ENCODE measurements at places on chromosomes 5 and 9.

DNA sequence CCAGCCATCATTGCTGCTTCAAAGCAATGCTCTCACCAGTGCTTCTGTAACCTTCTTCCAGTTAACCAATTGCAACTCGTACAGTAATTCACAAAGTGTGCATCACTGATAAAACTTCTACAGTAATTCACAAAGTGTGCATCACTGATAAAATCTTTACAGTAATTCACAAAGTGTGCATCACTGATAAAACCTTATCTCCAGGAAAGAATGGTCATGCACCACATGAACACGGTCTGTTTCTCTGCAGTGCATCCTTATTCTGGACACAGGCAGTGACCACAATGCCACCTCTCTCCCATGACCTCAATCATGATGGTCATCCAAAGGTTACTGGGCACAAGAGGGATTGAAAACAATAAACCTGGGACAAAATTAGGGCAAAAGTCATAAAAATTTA is 153.6 kb downstream of the TSSK1B start:
- DNase-seq: no peak

GRCh38 chr5:133713751-133714150 is 101.4 kb upstream of the FSTL4 start:
- no peak for DNase-seq

DNA sequence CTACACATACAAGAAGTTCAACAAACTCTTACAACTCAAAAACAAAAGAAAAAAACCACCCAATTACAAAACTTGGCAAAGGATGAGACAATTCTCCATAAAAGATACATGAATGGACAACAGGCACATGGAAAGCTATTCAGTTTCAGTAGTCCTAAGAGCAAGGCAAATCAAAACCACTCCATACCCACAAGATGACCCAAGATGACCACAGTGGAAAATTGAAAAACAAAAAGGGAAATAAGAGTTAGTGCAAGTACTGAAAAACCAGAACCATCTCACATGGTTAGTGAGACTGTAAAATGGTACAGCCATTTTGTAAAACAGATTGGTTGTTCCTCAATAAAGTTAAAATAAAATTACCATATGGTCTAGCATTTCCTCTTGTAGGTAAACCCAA is 287.1 kb upstream of the CDH9 start:
- no peak for DNase-seq

- DNase-seq: no peak
Measured at GRCh38 chr9:15469406-15469805, 41.4 kb downstream of the PSIP1 start.

DNA sequence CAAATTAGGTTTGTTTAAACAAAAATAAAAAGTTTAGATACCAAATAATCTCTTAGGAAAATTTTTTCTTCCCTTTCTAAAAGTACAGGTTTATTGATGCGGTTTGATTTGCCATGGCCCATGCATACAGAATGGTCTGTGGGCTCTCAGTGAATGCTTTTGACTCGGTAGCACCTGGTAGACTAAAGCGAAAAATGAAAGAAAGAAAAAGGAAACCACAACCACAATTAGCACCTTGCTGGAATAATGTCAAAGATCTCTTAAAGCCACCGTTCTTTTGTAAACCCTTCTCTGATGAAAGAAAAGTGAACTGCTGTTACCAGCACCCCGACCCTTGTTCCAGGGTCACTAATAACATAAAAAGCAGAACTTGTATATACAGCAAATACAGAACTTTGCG is 157.9 kb downstream of the NFIB start:
- DNase-seq: no peak

DNA sequence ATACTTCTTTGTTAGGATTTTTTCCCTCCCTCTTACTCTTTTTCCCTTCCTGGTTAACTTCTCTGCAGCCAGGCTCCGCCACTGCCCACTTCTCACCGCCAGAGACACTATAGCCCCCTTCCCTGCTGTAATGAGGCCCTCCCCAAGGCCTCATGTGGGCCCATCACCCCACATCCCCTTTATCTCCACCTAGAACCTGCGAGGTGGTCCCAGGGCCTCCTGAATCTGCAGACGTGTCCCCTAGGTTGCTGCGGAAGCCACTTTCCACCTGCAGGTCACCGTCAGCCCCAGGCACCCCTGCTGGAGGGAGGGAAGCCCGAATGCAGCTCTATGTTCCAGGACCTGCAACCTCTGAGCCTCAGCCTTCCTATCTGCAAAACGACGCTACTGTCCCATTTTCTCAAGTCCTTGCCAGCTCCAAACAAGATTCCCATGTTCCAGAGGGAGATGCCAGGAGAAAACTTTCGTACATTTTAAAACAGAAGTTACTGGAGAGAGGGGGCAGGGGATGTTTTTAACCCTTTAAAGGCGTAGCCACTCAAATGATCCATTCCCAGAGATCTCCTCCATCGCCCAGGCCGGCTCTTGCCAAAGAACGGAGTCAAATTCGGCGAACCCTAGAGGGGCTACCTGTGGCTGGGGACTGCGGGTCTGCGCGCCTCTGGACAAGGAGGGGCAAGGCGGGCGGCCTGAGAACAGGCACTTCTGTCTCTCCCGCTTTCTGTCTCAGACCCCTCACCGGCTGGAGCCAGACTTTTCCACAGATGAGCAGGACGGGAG is 929 bp downstream of the SH3PXD2B start:
- no peak for DNase-seq

- DNase-seq: no peak
Measured at GRCh38 chr5:151451626-151452520, 4.5 kb downstream of the SLC36A1 start.

DNA sequence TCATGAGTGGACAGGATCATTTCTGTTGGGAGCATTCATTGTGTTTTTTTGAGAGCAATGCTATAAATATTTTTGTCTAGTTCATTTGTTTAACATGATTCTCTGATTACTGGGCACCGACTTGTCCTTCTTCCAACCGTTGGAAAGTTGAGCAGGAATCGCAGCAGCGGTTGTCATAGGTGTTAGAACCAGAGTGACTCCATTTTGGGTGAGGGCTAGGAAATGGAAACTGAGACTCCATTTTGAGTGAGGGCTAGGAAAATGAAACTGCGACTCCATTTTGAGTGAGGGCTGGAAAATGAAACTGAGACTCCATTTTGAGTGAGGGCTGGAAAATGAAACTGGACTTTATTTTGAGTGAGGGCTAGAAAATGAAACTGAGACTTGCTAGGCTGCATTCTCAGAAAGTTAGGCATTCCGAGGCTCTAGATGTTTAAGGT is 100.6 kb downstream of the ICE1 start:
- no peak for DNase-seq

- no peak for DNase-seq
Measured at GRCh38 chr5:173909199-173909598, 21.1 kb downstream of the CPEB4 start.

DNA sequence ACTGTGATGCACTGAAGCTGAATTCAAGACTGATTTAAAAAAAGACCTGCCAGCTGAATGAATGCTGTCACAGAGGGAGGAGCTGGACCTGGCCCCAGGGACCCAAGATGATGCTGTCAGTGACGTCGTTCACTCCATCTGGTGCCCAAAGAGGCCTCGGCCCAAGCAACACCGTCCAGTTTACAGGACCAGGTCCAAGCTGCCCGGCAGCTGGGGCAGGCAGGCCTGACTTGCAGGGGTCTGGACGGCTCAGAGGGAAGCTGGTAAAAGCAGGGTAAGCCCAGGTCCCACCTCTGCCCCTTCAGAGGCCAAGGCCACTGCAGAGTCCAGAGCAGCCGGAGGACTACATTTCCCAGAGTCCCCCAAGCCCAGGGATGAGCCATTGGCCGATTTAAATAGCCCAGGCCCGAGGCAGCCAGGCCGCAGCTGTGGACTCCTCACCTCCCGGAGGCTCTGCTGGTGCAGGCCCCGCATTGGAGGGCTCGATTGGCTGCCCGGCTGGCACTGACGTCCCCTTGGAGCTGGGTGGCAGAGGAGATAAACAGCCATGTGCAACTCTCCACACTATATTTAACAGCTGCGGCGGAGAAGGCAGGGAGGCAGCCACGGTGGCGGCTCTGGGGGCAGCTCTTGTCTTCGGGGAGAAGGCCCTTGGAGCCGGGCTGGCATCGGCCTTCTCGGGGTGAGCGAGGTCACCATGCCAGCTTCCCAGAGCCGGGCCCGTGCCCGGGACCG is at the start of gene PLPP7:
Gene PLPP7 (plus strand): TSS at position 423 of the 735 bp plus-strand sequence. CDS start 275 bp downstream, at position 698.
- peak; percentile 92 for DNase-seq

DNA sequence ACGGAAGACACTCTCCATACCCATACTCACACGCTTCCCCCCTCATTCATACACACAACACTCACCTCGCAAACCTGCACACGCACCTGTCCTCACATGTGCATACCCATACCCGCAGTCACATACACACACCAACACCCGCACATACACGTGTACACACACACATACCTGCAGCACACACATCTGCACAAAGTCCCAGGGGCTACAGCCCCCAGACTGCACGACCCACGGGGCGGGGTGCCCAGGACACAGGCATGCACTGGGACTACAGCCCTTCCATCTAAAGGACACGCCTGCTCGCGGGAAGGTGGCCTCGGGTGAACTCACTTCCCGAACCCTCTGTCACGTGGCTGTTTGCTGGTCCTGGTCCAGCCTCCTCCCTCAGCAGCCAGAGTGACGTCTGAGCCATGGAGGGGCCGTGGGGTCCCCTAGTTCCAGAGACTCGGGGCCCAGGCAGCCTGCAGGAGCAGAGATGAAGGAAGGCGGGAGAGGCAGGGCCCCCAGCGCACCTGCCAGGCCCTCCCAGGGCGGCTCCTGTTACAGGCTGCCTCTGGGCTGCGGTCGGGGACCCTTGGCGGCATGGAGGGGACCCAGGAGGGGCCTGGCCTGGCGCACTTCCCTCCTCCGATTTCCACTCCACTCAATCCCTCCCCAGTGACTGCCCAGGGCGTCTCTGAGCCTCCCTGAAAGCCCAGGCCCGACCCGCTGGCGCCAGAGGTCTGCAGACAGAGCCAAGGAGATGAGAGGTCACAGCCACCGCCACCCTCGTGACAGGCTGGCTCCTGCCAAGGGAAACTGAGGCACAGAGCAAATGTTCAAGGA is 8.1 kb downstream of the SLC12A7 start:
- DNase-seq: no peak

- DNase-seq: no peak
Measured at GRCh38 chr5:21574438-21574837, 1278.7 kb downstream of the CDH12 start.

DNA sequence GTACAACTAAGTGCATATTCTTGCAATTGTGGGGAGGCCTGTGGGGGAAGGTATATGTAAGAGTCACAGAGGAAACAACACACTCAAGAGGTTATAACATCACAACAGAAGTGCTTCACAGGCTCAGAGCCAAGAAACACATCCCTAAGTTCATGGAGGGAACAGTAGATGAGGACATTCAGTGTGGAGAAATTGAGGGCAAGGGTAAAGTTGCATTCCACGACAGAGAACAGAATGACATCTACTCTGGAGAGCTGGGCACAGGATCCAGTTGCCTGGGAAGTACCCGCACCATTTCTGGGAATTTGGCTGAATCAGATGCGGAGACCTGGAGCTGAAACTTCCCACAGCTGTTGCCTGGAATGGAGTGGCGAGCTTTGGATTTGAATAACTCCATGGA is 197.2 kb downstream of the NXNL2 start:
- DNase-seq: no peak

- DNase-seq: no peak
Measured at GRCh38 chr9:94140418-94140780, 56.1 kb downstream of the PTPDC1 start.

DNA sequence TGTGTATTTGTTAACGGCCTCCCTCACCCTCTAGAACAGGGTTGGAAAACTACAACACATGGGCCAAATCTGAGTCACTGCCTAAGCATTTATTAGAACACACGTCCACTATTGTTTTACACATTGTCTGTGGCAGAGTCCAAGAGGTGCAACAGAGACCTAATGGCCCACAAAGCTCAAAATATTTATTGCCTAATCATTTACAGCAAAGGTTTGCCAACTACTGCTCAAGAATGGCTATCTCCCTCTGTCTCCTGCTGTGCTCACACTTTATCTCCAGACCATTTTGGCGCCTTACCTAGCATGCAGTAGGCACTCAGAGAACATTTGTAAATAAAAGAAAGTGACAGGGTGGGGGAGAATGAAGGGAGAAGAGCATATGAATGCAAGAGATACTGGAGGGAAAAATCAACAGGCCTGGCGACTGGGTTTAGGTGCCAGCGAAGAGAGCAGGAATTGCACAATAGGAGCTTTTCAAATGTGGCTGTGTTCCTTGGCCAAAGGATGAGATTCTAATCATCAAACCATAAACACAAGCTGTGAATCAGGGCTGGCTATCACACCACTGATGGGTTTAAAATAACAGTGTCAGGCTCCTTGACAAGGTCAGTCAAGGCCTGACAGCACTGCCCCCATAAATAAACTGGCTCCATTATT is 80.3 kb downstream of the EPB41L4A start:
- no peak for DNase-seq

DNA sequence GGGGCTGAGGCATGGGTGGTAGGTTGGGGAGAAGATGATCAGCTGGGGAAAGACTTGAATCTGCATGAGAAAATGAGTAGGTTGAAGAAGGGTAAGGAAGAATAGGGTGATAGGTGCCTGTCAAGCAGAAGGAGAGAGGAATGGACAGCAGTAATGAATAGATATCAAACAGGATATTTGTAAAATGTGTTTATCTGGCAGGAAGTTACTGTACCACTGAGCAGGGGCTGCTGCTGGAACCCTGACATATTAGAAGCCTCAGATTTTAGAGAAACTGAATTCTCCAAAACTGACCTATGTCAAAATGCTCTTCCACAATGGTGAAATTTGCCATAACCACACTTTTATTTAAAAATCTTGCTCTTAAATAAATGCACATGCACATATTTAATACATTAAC is 41.0 kb downstream of the CCDC192 start:
- no peak for DNase-seq

- no peak for DNase-seq
Measured at GRCh38 chr5:41967401-41967800, 42.3 kb downstream of the FBXO4 start.

DNA sequence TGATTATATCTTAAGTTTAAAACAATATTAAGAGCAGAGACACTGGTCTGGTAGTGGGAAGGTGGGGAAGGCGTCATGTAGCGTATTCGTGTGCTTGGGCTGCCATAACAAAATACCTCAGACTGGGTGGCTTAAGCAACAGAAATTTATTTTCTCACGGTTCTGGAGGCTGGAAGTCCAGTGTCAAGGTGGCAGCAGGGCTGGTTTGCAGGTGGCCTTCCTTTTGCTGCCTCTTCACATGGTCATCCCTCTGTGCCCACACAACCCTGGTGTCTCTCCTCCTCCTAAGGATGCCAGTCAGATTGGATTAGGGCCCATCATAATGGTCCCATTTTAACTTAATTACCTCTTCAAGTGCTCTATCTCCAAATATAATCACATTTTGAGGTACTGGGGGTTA is 9.6 kb downstream of the IL31RA start:
- no peak for DNase-seq

DNA sequence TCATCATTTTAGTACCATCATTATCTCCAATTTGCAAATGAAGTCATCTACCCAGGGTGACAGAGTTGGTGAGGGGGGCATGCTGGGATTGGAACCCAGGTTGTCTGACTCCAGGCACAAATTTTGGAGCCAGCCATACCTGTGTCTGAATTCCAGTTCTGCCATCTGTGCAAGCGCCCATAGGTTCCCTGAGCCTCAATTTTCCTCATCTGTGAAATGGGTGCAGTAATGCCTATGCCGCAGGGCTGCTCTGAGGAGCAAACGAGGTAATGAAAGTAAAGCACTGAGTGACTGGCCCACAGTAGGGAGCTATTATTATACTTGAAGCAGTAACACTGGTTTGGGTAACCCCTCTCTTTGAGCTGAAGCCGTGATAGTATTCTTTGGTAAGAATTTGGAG is 49.6 kb downstream of the SH3PXD2B start:
- no peak for DNase-seq

Measured in aorta (tissue), 5 donors.